GOT3 (cell line): ENCODE measurements at places on chromosomes 16 and 17.

GRCh38 chr17:70181376-70181775, 12.0 kb downstream of the KCNJ2 start:
- DNase-seq = no peak

DNA sequence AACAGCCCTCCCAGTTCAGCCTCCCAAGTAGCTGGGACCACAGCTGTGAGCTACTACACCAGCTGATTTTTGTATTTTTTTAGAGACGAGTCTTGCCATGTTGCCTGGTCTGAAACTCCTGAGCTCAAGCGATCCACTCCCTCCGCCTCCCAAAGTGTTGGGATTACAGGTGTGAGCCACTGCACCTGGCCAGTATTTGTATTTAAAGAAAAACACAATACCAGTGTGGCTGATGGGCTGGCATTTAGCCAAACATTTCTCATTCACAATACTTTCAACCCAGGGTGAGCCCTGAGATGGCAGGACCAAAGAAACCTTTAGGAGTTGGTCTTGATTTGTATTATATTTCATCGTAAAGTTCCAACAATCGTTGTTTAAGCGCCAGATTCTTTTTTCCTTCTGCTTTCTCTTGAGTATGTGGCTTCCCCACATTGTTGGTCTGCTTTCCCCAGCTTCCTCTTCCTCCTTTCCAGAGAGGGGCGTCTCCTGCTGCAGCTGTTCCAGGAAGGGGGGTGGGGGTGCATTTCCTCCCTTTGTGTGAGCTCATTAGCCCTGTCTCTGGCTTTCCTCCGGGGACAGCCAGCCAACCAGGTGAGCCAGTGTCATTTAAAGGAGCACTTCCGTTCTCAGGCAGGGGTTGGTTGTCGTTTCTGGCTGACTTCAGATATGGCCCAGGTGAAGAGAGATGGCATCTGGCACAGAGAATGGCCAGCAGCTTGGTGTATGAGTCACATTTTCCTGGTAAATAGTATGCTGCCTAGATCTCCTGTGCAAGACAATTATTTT, 79.9 kb downstream of the GPRC5B start:
- DNase-seq = no peak

DNA sequence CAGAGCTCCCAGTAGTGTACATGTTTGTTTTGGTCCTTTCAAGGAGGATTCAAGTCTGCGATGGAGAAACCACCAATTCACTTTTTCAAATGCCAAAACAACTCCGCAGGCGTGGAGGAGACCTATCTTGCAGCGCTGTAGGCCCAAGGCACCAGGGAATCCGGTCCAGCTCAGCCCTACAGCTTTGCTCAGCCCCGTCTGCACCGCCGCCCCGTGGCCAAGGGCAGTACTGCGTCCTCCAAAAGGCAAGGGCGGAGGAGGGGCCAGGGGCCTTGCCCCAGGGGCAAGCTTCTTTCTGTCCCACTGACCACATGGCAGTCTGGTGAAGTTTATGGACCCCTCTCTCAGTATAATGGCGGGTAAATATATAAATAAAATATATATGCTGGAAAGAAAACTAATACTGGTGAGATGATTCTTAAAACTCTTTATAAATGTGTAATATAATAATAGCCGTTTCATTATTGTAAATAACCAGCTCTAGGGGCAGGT, 709 bp upstream of the CD300LG start:
- DNase-seq = peak; percentile 36

DNA sequence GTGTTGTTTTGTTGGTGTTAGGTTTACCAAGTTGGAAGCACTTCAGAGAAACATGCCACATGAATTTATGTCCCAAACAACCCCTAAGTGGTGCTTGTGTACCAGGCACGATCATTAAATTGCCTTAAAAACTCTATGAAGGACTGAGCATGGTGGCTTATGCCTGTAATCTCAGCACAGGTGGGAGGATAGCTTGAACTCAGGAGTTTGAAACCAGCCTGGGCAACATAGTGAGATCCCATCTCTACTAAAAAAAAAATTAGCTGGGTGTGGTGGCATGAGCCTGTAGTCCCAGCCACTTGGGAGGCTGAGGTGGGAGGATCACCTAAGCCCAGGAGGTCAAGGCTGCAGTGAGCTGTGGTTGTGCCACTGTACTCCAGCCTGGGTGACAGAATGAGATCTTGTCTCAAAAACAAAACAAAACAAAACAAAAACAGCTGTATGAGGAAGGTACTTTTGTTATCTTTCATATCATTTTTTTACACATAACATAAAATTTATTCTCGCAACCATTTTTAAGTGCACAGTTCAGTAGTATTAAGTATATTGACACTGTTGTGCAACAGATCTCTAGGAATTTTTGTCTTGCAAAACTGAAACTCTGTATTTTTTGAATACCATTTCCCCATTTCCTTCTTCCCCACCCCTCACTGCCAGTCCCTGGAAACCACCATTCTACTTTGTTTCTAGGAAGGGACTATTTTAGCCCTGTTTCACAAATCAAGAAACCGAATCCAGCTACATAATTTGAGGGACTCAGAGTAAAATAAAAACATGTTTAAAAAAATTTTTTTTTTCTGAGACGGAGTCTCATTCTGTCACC, 14.3 kb upstream of the RBBP6 start:
- DNase-seq = no peak

- no peak for DNase-seq
Measured at GRCh38 chr17:8953156-8953885, 12.2 kb downstream of the PIK3R5 start.

- DNase-seq = no peak
Measured at GRCh38 chr16:2482708-2483534, 8.0 kb downstream of the TBC1D24 start.

GRCh38 chr16:88700636-88701482, 5.3 kb downstream of the RNF166 start:
- DNase-seq = peak; percentile 31

GRCh38 chr17:55478971-55479370, 32.3 kb downstream of the SMIM36 start:
- DNase-seq = no peak

- no peak for DNase-seq
Measured at GRCh38 chr16:57096793-57097192, 4.4 kb downstream of the CPNE2 start.

DNA sequence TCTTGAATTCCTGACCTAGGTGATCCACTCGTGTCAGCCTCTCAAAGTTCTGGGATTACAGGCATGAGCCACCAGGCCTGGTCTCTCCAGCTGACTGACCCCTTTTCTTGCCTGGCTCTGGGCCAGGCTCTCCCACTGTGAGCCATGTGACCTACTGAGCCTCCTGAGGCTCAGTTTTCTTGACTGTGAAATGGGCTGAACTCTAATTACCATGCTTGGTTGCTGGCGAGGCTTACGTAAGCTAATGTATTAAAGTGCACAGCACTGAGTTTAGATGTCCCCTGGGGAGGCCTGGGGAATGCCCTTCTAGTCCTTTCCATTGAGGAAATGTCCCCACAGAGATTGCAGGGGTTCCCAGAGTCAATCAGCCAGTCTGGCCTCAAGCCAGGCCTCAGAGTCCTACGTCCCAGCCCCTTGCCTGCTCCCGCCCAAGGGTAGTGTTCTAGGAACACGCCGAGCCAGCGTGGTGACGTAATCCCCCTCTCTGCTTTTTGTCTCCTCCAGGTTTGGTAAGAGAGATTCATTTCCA, 45.8 kb upstream of the LGALS9 start:
- no peak for DNase-seq

- DNase-seq = no peak
Measured at GRCh38 chr17:60766778-60767190, 89.1 kb downstream of the BCAS3 start.

DNA sequence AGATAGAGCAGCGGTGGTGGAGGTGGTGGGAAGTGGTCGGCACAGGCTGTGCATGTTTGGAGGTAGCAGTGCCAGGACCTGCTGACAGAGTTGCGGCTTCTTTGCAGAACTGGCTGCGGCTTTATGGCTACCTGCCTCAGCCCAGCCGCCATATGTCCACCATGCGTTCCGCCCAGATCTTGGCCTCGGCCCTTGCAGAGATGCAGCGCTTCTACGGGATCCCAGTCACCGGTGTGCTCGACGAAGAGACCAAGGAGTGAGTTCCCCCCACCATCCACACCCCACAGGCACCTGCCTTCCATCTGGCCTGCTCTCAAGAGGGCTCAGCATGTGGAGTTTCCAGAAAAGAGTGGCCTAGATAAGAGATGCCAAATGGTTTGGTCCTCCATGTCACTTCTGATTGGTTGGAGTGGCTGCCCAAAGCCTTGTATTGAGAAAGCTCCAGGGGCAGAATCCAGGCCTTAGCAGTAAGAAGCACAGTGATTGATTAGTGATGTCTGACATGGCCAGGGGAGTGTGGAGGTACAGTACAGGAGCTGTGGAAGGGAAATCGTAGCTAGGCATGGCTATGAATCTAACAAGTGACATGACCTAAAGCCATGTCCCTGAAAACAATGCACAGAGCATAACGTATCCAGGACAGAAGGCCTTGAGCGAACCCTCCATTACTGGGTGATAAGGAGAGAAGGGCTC, 12.0 kb downstream of the MMP15 start:
- DNase-seq = no peak

DNA sequence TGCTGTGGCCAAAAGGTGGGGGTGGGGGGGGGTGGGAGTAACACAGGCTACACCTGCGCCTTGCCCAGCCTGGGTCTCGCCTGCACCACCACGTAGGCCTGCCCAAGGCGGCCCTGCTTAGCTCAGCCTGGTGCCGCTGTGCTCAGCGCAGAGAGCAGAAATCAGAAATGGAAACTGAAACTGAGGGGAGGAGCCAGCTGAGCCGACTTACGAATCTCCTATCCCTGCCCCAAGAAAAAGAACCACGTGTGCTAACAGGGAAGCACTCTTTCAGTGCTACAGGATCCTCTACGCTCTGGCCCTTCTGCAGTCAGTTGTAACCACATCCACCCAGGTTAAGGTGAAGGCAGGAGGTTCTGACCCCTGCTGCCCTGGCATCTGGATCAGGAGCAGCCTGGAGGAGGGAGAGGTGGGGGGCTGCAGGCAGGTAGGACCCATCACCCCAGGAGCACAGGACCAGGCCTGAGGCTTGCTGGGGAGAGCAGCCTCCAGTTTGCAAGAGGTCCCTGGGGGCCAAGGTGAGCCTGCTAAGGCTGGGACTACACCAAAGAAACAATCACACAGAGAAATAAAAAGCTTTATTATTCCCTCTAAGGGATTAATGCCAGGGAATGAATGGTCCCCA, at the start of gene DHX58:
Gene DHX58, minus strand, starts transcription at position 163 of the 625 bp plus-strand sequence. CDS start 822 bp downstream, outside the sequence.
- DNase-seq = peak; percentile 22

- DNase-seq = no peak
Measured at GRCh38 chr16:15604460-15605440, 38.2 kb downstream of the MARF1 start.

GRCh38 chr16:16122264-16122663, 101.0 kb downstream of the ABCC6 start:
- DNase-seq = no peak

- no peak for DNase-seq
Measured at GRCh38 chr17:17073030-17073564, 30.8 kb downstream of the MPRIP start.

GRCh38 chr17:63423251-63423950, 22.7 kb downstream of the CYB561 start:
- no peak for DNase-seq

- no peak for DNase-seq
Measured at GRCh38 chr17:15232517-15232915, 32.6 kb downstream of the PMP22 start.

- no peak for DNase-seq
Measured at GRCh38 chr16:21613361-21613760, 14.0 kb downstream of the METTL9 start.

DNA sequence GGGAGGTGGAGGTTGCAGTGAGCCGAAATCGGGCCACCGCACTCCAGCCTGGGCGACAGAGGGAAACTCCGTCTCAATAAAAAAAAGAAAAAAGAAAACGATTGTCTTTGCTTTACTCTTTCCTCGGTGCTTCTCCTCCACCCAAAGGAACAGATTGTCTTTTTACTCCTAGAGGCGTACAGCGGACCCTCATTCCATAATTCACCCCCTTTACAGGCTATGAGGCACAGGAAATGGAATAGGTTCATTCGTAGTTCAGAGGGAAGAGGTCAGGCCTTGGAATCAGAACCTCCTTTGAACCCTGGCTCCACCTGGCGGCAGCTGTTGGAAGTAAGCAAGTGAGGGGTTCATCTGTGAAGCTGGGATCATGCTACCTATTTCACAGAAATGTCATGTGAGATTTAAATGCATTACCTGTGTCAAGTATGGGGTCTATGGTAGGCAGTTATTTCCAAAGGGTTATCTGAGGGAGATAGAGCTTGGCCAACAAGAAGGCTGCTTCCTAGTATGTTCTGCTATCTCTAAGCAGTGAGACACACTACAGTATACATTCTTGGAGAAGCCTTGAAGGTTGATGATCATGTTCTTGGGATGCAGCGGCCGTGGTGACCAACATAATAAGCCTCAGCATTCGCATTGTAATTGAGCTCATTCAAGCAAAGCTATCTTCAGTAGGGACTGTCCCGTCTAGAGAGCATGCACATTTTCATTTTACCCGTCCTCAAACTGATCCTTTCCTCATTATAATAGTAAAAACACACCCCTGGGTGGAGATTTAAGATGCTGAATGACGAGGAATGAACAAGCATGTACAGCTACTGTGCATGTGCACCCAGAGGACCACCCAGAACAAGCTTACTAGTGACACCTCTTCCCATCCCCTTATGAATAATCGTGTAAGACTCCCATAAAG, 18.7 kb upstream of the ZNF689 start:
- DNase-seq = no peak

GRCh38 chr17:78891406-78892061, 11.5 kb downstream of the CEP295NL start:
- DNase-seq = no peak

DNA sequence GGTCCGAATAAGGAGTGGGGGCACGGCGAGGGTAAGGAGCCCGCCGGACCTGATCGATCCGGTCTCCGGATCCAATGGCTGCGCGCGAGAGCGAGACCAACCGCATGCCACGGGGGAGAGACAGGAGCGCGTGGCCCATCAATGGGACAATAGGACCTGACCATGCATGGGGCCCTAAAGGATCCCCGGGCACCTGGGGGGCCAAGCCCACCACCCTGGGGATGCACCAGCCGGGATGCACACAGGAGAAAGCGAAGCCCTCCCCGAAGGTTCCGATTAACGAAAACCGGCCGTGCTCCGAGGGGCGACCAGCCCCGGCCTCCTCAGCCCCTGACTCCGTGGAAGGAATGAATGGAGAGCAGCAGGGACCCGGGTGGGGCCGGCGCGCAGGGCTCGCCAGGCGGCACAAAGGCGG, 525 bp downstream of the JPT1 start:
- no peak for DNase-seq

DNA sequence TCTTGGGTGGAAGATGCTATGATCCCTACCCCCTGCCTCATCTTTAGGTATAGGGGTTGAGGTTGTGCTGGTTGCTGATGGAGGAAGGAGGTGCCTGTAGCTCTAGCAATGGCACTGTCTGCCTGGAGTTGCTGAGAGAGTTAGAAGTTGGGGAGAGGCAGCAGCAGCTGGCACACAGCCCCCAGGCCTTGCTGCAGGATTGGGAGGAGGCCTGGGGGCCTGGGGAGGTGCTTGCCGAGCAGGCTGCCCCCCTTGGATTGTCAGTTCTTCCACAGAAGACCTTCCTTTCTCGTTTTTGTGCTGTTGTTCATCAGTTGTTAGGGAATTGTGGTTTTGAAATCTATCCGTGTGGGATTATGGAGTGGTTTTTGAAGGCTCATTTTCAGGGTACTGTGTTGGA, 52.9 kb downstream of the SEC14L1 start:
- no peak for DNase-seq

- DNase-seq = peak; percentile 62
Measured at GRCh38 chr16:10942352-10943063, at the start of gene DEXI. Gene DEXI, minus strand, starts transcription at chr16:10942468. Its CDS starts 463 bp downstream, at chr16:10942005.
